ENCODE measurements at places on chromosomes 12 and 14.
A peak's percentile ranks its signal among the peaks of the same experiment; 100 is the strongest.

- DNase-seq = peak; percentile 26
These were observed 68.9 kb upstream of the CISTR start for GRCh38 chr12:53820514-53821306.

DNA sequence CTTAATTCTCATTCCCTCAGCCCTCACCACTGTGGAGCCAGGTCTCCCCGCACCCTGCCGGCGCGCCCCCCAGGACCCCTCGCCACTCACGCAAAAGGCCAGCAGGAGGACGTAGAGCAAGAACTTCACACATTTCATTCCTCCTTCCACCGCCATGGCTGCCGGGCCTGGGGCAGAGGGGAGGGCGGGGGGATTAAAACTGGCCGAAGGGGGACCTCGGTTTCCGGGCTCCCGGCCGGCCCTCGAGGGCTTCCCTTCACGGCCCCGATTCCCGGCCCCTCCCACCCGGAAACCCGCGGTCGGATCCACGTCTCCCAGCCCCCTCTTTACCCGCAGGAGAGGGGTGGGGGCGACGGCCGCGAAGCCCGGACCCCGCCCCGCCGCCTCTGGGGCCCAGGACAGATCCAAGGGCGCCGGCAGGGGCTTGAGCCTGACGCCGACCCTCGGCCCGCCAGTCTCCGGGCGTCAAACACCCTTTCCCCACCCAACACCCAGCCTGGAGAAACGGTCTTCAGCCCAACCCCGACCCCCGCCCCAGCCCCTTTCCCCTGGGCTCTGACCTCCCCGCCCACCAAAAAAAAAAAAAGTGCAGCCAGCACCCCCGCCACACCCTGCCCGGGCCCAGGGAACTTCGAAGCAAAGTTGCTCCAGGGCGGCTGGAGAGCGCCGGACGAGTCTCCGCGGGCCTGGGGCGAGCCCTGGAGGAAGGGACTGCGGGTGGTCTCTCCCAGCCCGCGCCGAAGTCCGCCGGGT is 447 bp downstream of the CD63 start:
- DNase-seq = no peak

DNA sequence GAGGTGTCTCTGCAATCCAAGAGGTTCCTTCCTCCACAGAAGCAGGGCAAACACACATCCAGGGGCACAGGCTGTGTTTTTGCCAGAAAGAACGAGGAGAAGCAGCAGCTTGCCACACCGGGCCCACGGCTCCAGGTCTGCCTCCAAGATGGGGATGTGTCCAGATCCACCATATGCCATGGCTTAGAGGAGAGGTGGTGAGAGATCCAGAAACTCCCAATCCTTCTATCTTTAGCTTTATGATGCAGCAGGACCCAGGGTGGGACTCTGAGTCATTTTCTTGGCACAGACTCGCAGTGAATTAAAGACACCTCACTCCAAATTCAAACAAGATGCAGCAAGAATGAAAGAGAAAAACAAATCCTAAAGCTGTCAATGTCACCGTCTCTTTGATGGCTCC is 481.4 kb upstream of the TMEM132C start:
- no peak for DNase-seq

DNA sequence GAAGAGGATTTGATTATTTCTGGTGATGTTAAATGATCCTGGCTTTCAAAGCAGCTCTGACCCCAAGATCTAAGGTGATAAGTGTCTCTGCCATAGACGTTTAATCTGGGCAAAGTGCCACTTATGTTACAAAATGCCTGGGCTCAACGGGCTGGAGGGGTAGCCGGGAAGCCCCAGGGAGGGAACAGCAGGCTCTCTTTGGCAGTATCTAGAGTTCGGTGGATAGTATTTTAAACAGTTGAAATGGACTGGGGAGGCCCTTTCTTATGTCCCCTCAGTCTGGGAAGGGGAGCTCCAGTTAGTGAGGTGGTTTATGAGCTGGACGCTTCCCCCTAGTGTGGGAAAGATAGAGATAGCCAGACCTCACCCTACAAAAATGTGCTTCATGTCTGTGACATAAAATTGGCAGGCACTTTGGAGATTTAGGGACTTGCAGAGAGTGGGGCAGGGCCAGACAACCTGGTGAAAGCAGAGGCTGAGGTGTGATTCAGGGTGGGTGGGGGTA is 5.5 kb upstream of the HOXC11 start:
- no peak for DNase-seq

- no peak for DNase-seq
These were observed 1.2 kb upstream of the PA2G4 start for GRCh38 chr12:56103066-56103711.

GRCh38 chr12:1608713-1609119 is 14.3 kb upstream of the FBXL14 start:
- no peak for DNase-seq

- no peak for DNase-seq
These were observed 40.1 kb upstream of the AMN start for GRCh38 chr14:102882226-102882906.

- DNase-seq = no peak
These were observed 388.8 kb upstream of the ATXN7L3B start for GRCh38 chr12:74148849-74149248.

DNA sequence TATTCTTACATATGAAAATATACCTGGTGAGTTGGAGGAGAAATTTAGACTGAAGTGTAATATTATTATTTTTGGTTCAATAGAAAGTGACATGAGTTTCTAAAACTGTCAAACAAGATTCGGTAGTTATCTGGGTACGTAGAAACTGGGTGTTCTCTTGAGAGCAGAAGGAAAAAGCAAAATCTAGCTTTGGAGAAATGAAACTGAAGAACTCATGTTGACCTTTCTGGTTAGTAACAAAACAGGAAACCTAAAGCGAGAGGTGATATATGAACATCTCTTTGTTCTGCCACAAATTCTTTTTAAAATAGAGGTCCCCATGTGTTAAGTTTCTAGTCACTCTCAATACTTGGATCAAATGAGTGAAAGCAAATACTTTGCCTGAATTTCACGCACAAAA is 401.7 kb downstream of the TRHDE start:
- no peak for DNase-seq

GRCh38 chr12:52739963-52740362 is 36.6 kb upstream of the KRT77 start:
- DNase-seq = no peak

DNA sequence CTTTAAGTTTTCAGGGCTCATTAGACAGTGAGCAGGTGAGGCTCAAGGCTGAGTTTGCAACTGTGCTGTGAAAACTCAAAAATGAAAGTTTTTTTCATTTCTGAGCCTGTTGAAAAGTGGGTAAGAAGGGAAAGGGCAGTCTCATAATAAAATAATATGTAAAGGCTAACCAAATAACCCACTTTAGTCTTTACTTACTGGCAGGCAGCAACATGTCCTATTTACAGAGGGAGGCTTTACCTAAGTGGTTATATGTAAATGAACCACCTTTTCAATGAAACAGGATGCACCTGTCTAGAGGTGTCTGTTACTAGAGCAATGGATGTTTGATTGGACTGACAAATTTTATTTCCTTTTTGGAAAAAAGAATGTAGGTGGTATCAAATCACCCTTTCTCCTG is 158.0 kb downstream of the ETV6 start:
- DNase-seq = no peak

GRCh38 chr14:72790887-72791566 is 102.9 kb downstream of the DPF3 start:
- DNase-seq = no peak

GRCh38 chr12:53770281-53770680 is 18.5 kb upstream of the CISTR start:
- peak; percentile 88 for DNase-seq

- no peak for DNase-seq
These were observed 214.6 kb upstream of the TMEM132C start for GRCh38 chr12:128052331-128052730.

GRCh38 chr14:58772116-58772515 is 134.4 kb downstream of the DACT1 start:
- DNase-seq = peak; percentile 15

DNA sequence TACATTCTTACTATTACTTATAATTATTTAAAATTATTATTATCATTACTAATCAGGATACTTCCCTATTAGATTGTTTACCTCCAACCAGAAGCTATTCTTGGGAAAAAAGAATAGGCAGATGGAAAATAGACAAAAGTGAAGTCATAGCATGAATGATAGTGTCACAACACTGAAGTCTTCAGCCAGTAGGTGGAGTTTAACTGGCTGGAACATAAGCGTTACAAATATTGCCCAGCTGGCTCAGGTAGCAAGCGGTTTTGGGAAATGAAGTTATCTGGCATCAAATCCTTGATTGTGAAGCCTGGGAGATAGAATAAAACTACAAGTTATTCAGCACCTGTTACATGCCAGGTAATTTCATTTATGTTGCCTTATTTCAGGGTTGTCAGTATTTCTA is 762.9 kb downstream of the C12orf50 start:
- no peak for DNase-seq

- DNase-seq = no peak
These were observed 5.7 kb downstream of the SLC8B1 start for GRCh38 chr12:113329022-113329790.

- DNase-seq = no peak
These were observed 54.9 kb downstream of the PLEKHG7 start for GRCh38 chr12:92757597-92758121.

DNA sequence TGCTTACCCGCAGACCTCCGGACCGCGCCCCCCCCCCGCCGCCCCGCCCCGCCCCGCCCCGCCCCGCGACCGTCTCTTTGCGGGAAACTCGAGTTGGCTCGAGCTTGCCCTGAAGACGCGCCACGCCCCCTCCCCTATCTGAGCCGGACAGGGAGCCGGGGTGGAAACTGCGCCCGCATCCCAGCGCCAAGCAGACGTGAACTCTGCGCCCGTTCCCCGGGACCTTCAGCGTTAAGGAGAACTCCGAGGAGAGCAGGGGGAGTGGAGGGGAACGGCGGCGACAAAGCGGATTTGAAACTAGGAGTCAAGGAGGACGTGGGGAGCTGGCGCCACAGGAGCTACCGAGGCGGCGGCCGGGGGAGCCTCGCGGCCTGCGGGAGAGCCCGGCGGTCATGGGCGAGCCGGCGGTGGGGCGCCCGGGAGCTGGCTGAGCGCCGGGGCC is at the start of gene KCNK13:
Gene KCNK13 (plus strand): TSS at position 310 of the 442 bp plus-strand sequence. CDS start 212 bp downstream, outside the sequence.
- DNase-seq = no peak

DNA sequence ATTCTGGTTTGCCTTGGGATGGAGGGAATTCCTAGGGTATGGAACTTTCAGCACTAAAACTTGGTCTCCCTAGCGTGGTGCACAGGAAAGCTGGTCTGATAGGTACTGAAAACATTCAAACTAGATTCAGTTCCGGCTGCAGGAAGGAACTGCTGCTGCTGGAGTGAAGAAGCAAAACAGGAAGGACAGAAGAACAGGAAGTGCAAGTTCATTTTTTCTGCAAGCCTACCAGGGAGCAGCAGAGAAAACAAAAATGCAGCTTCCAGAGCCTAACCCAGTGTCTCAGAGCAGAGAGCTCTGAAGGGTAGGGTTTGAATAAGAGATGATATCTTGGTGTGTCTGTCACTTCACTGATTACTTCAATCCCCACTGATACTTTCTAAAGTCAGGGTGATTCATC is 165.2 kb downstream of the VRK1 start:
- DNase-seq = no peak

- no peak for DNase-seq
These were observed 442.7 kb downstream of the BTG1 start for GRCh38 chr12:91702843-91703425.

- no peak for DNase-seq
These were observed 8.2 kb upstream of the DHRS2 start for GRCh38 chr14:23627961-23628360.

DNA sequence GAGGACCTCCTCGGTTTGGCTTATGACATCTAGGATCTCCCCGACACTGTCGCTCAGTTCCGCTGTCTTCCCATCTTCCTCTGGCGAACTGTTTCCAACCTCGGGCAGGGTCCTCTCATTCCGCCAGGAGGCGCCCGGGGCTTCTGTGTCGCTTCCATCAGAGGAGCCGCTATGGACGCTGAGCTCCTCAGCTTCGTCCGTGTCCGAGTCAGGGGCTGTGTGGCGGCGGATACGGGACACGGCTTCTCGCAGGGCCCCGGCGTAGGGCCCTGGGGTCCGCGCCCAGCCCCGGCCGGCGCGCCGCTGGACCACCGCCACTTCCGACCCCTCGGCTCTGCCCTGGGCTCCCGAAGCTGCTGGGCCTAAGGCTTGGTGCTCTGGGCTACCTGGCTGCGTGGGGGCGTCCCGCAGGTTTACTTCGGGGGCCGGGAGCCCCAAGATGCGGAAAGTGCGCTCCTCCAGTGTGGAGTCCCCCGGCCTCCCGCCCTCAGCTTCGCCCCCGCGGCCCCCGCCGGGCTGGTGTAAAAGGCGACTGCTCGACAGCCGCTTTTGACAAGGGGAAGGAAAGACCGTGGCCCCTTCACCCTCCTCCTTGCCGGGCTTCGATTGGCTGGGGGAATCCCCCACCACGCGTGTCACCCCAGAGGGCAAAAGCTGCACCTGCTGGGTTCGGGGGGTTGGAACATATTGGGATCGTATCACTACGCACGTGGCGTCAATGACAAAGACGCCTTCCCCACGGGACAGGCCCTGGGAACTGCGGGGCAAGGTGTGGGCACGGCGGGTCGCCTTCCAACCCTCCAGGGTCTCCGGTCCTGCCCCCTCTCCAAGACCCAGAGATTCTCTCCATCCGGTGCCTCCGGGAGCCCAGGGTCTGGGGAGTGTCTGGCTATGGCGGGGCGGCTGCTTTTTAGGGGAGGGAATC is 2.1 kb downstream of the DDN start:
- peak; percentile 44 for DNase-seq

GRCh38 chr12:114735011-114735410 is 51.0 kb upstream of the TBX3 start:
- no peak for DNase-seq

GRCh38 chr12:100141666-100141997 is 1.0 kb downstream of the BLTP3B start:
- DNase-seq = peak; percentile 91

DNA sequence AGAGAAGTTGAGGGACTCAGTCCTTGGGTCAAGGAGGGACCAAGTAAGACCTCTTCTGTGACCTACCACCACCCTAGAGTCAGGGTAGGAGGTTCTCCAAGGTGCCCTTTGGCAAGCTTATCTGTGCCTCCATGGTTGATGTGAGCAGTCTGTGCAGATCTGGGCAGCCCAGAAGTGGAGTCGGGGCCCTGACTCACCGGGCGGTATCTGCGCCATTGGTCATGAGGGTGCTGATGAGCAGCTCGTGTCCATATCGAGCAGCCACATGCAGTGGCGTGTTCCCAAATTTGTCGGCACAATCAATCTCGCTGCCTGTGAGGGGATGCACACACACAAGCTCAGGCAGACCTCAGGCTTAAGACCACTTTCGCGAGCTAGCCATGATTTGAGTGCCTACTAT is 5.1 kb downstream of the ANKRD52 start:
- DNase-seq = no peak

- peak; percentile 95 for DNase-seq
These were observed 244.1 kb downstream of the FBXL14 start for GRCh38 chr12:1350055-1350933.

Data from renal cortical epithelial cell (primary cell).